Posterior vena cava (tissue), 2 donors: ENCODE measurements at places on chromosomes 6 and 20. TPM values are rescaled to one million over a fixed set of nuclear protein-coding genes. Genes with fewer than 3 reads are reported as not detected.

The COL9A1 gene
- total RNA-seq = not detected

The TUBB2B gene
- total RNA-seq = 5.7 TPM

- no peak for DNase-seq
These were observed 455.1 kb downstream of the ADGRB3 start for GRCh38 chr6:69090132-69090531.

The DLK2 gene
- total RNA-seq = 0.14 TPM

DNA sequence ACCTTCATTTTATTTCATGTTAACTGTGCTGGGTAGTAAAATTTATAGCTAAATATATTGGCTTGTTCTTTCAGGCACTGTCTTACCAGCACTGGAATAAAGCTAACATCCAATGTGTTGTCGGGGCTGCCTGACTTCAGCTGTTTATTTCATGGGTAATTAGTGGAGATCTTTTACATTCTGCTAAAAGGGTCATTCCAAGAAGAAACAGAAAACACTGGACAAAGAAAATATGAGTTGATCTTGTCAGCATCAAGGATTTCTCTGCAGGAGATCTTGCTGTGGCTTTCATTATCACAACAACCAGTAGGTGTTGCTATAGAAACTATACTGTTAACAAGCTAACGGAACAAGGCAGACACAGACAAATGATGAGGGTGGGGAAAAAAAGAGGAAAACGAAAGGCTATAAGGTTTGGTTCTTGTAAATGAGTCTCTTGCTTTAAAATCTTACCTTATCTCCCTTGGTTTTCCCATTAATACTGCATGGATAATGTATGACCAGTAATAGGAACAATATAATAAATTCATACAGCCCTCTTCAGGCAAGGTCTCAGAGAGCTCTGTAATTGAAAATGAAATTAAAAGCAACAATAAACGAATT, 206.8 kb downstream of the SIM1 start:
- DNase-seq = no peak

The DZANK1 gene
- total RNA-seq = 1.7 TPM
